ENCODE measurements at places on chromosomes 4 and X. TPM values are rescaled to one million over a fixed set of nuclear protein-coding genes. Genes with fewer than 3 reads are reported as not detected.

The NIPAL1 gene
- 2.0 TPM for total RNA-seq

The FANCB gene
- 6.0 TPM for total RNA-seq

The ZDHHC15 gene
- 3.7 TPM for total RNA-seq

DNA sequence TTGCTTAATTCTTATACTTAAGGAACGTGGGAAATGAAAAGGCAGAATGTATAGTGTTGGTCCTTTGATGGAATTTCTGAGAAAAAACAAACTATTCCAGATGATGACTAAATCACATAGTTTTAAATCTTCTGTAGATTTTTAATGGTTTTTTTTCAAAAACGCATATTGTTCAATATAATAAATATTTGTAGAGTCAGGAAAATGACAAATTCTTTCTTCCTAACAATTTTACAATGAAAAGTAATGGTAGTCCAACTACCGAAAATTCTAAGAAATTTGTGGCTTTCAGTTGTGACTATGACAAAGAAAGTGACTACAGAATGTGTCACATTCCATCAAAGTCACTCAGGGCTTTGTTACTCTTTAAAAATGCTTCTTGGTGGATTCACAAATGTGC, 164.8 kb upstream of the PITX2 start:
- no peak for DNase-seq

The ZAR1 gene
- not detected for total RNA-seq

- DNase-seq = no peak
These were observed 15.6 kb upstream of the ASMTL start for GRCh38 chrX:1468250-1468772.

The AR gene
- 20.2 TPM for total RNA-seq

GRCh38 chrX:46841346-46841745, 4.5 kb downstream of the RP2 start:
- DNase-seq = no peak

DNA sequence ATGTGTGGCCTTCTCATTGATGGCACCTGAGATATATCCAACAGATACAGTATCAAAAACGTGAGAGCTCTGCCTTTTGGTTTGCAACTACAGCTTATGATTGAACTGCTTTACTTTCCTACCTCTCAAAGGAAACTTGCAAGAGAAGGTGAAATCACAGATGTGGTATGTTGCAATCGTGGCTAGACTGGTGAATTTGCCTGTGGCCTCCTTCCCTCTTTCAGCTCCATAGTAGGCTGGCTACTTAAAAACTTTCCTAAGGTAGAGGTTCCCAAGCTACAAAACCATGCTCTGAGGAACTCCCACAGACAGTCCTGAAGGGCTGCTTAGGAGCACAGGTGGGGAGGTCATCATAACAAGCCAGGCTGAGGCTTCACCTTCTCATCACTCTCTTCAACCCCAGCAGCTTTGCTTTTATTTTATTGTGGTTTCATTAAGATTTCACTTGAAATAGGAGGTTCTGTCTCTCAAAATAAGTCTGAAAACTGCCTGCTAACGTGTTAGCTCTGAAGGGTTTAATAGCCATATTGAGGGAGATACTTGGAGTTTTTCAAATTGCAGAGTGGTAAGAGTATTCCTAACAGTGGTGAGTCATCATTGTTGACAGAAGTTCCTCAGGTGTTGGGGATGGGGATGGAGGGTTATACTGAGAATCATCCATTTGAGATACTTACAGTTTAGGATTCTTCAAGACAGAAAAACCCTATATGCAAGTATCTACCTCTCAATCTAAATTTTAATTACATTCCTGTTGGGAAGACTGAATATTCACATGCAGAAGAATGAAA, 93.5 kb upstream of the UCP1 start:
- DNase-seq = no peak

DNA sequence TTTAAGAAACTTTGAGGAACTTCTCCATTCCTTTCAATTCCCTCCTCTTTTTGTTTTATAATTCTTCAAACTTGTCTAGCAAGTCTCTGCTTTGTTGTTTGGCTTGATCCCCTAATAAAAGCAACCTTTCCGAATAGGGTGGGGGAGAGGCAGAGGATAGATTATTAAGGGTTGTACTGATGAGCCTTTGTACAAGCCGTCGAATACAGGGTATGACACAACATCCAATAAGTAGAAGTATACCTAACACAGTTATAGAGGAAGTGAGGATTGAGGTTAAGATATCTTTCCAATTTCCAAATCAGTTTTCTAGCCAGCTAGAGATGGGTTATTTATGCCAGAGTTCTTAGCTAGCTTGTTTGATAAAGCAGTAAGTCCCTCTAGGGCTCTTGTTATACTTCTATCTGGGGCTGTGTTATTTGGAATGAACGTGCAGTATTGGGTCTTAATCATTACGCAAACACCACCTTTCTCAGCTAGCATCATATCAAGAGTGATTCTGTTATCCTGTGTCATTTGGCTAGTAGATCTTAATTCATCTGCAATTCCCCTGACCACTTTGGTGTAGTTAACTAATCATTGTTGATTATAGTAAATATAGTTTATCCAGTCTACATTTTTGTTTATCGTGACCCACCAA, 18.5 kb downstream of the METAP1 start:
- DNase-seq = no peak

GRCh38 chrX:154809939-154810665, 4.8 kb upstream of the MPP1 start:
- DNase-seq = no peak

GRCh38 chr4:169940460-169940859, 85.7 kb downstream of the MFAP3L start:
- peak; percentile 6 for DNase-seq

DNA sequence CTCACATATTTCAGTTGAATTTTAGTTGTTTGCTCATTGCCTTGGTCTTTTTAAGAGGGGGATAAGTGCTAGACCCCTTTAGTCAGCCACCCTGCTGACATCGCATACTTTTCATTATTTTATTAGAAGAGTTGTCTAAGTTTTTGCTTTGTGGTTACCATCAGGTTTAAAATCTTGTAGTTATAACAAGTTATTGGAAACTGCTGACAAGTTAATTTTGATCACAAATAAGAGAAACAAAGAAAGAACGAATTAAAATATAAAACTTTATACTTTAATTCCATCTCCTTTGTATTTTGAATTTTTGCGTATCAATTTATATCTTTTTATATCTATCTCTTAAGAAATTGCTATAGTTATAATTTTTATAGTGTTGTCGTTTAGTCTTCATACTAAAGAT, 679.7 kb downstream of the TECRL start:
- no peak for DNase-seq

DNA sequence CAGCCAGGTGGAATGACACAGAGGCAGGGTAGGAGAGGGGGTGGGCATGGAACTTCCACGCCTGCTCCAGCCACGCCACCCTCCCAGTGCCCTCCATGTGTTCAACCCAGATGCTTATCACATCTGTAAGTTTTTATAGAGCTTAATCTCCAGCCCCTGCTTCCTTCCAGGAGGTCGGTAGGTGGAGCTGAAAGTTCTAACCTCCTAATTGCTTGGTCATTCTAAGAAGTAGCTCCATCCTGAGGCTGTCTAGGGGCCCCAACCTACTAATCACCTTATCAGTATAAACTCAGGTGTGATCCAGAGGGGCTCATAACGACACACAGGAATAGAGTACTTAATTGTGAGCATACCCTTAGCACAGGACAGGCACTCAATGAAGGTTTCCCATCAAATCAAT, 18.3 kb downstream of the QDPR start:
- DNase-seq = no peak

DNA sequence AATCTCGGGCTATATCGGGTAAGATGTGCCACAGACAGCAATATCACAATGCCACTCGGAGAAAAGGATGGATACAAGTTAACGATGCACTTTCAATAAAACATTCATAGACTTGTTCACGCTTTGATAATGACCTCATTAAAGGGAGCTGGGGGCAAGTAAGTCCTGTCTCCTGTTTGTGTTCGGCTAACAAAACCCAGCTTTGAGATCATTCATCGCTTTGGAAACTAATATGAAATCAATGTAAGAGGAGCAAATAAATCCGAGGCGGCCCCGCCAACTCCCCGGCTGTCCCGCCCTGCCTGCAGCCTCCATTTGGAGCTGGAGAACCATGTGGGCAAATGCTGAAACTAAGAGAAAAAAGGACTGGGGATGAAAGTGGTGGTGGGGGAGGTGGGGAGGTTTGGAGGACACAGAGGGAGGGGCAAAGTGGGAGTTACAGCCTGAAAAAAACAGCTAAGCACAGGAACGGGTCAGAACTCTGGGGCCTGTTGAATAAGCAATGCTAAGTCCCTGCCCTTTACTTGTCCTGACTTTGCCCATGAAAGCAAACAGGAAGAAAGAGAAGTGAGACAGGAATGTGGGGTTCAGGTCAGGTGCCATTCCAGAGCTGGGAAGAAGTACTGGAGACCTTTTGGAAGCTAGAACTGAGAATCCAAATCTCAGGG, 3.5 kb upstream of the GSX2 start:
- no peak for DNase-seq

The MSX1 gene
- 17.4 TPM for total RNA-seq

DNA sequence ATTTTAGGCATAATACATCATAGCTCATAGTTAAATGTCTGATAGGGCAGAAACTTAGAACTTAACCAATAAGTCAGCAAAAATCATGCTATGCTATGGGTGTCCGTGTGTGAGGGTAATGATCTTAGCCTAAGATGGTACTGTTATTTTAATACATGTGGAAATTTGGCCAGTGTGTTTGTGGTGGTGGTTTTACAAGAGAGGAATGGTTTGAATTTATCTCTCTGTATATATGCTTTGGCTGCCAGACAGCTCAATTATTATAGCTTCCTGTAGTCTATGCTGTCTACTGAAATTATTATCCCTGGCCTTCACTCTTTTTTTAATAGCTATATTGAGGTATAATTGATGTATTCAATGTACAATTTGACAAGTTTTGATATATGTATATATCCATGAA, 21.3 kb downstream of the ZNF330 start:
- no peak for DNase-seq

The EFHC2 gene
- total RNA-seq = 0.41 TPM

DNA sequence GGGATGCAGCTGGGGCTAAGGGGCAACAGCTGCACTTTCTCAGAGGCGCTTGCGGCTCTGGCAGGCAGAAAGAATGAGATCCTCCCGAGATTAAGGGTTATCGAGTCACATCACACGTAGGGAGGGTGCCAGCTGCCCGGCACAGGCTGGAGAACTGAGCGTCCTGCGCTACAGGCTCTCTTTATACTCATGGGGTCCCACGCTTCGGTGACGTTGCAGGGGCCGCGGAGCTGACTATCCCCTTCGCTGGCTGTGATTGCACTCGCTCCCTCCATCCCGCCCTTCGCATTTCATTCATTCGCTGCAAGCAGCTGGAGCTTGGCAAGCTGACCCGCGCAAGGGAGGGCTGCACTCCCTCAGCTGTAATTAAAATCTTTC, at the start of gene TACR3:
Gene TACR3 (minus strand): TSS at position 156 of the 378 bp plus-strand sequence. CDS start 310 bp downstream, outside the sequence.
- DNase-seq = peak; percentile 36

The PDZD4 gene
- total RNA-seq = 2.6 TPM

The UGT2A3 gene
- not detected for total RNA-seq

GRCh38 chr4:54657551-54658251, at the start of gene KIT:
KIT (plus strand) TSS chr4:54657957; CDS start chr4:54658015, 58 bp downstream.
- DNase-seq = peak; percentile 82

DNA sequence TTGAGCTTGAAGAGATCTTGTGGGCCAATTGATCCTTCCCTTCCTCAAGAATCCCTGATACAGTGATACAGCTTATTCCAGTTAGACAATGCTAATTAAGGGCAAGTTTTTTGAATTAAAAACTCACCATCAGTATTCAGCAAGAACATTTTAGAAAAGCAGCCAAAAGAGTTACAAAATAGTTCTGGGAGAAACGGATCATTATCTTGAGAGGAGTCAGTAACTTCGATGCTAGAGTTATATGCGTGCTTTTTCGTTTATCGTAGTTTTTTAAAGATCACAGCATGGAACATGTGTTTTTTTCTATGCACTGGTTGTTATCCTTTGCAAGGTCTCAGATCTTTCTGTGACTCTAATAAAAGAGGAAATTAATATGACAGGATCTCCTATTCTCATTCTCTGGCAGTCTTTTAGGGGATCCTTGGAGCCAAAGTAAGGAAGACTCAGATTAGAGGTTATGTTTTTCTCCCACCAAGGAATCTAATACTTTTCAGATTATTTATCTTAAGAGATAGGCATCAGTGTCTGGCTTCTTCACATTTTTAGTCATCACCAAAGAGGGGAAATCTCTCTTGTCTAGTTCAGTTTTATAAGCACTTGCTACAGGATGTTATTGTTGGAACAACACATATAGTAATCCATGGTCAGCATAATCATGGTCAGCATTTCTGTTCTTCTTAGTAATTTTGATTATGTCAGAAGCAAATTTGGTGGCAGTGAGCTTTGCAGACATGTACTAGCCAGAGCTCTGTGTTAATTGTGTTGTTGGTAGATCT, 109.7 kb downstream of the PDLIM5 start:
- DNase-seq = no peak

The PCGF3 gene
- 84.5 TPM for total RNA-seq

The HSPA4L gene
- total RNA-seq = 1.6 TPM

The DSPP gene
- not detected for total RNA-seq

DNA sequence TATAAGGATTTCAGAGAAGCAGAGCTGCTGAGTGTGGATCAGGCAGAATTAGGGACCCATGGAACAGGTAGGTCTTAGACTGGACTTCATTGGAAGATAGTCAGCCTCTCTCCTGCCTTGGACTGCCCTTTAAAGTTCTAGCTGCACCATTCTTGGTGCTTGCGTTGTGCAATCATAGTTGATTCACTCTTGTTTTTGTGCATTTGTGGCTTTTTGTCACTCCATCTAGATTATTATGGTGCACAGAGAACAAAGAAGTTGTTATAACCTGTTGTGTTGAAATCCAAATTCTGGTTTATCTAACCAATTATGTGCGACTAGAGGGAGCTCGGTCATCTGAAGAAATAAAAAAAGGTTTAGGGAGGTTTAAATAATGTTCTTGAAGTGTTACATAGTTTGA, 59.3 kb downstream of the JADE1 start:
- DNase-seq = no peak

- DNase-seq = no peak
These were observed 52.8 kb upstream of the RHOH start for GRCh38 chr4:40143926-40144508.

- no peak for DNase-seq
These were observed 764 bp downstream of the TRAPPC11 start for GRCh38 chr4:183659872-183660242.

GRCh38 chrX:11435568-11435967, 142.4 kb downstream of the AMELX start:
- no peak for DNase-seq

DNA sequence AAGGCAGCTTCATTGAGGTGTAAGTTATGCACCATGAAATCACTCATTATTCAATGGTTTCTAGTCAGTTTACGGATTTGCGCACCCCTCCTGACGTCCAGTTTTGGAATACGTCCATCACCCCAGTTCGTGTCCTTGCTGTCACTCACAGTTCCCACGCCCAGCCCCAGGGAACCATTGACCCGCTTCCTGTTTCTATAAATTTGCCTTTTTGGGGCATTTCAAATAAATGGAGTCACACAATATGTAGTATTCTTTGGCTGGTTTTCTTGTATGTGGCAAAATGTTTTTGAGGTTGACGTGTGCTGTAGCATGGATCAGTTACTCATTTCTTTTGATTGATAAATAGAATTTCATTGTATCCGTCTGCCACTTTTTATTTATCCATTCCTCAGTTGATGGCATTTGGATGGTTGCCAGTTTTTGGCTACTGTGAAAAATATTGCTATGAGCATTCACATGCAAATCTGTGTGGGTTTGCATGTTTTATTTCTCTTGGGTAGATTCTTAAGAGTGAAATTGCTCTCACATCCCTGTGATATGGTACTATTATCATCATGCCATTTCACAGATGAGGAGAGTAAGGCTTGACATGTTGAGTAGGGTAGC, 18.4 kb upstream of the SORCS2 start:
- DNase-seq = no peak

The ARHGEF6 gene
- total RNA-seq = 18.8 TPM

The SOX3 gene
- 0.49 TPM for total RNA-seq

GRCh38 chrX:93585661-93586060, 87.7 kb downstream of the NAP1L3 start:
- no peak for DNase-seq

All from endothelial cell (in vitro differentiated cells).